Epithelial cell of esophagus (primary cell): ENCODE measurements at places on chromosomes 3 and 15.

DNA sequence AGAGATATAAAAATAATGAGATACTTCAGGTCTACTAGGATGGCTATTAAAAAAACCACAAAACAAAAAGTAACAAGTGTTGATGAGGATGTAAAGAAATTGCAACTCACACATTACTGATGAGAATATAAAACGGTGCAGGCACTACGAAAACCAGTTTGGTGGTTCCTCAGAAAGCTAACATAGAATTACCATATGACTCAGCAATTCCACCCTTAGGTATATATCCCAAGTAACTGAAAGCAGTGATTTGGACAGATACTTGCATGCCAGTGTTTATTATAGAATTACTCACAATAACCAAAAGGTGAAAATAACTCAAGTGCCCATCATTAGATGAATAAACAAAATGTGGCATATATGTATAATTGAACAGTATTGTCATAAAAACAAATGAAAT lies 87.5 kb upstream of the MELTF start:
- DNase-seq, result peak; percentile 87

- DNase-seq, result peak; percentile 60
Measured at GRCh38 chr3:52645549-52645948, 40.2 kb downstream of the PBRM1 start.

DNA sequence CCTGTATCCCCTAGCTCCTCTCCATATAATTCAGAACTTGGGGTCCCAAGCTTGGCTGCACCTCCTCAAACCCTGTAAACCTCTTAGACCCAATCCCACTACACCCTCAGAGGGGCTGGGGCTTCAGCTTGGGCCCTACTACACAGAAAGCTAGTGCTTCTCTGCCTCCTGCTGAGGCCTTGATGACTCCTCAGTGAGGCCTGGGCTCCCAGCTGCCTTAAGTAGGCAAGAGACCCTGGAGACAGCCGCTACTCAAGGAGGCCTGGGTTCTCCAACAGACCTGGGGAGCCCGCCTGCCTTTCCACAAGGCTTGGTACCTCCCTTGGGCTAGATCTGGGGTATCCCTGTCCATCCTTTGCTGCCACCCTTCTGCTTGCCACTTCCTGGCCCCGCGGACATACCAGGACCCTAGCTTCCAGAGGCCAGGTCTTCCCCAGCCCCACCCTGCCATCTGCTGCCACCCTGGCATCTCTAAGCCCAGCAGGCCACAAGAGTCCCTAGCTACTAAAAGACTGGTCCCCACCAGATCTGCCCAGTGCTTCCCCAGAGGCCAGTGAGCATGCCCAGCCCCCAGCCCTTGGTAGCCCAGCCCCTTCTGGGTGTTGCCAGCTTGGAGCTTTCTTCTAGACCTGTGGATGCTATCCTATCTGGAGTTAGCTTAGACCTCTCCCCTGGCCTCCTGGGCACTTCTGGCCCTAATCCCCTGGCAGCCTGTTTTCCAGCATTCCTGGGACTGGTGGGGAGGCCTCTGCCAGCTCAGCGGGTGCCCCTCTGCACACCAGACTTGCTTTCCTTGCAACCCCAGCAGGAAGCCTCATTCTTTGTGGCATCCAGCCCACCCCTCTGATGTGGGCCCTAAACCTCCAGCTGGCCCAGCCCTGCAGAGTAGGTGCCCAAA lies 13.7 kb downstream of the C15orf39 start:
- DNase-seq, result no peak

DNA sequence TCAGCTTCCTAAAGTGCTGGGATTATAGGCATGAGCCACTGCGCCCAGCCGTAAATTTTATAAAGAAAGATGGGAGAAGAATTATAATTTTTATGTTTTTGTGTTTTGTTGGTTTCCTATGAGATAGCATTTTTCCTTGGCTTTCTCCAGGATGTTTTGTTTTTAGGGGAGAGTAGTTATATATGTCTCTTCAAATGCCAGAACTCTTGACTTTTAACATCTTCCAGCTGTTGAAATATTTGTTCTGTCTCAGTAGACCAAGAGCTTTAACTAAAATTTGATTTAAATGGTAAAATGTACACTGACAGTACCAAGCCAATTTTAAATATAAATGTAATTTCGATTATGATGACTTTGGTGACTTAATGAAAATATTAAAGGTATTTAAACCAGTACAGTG lies 96.8 kb downstream of the DHX36 start:
- DNase-seq, result no peak

GRCh38 chr3:147387885-147388699 lies 18.3 kb downstream of the ZIC4 start:
- no peak for DNase-seq

- no peak for DNase-seq
Measured at GRCh38 chr3:139264375-139264774, 79.4 kb upstream of the MRPS22 start.

GRCh38 chr15:94793641-94794040 lies 562.3 kb downstream of the MCTP2 start:
- DNase-seq, result peak; percentile 82

GRCh38 chr15:90362936-90363212 lies 10.8 kb downstream of the ZNF774 start:
- peak; percentile 72 for DNase-seq

GRCh38 chr3:34568766-34569165 lies 770.3 kb downstream of the PDCD6IP start:
- DNase-seq, result no peak

DNA sequence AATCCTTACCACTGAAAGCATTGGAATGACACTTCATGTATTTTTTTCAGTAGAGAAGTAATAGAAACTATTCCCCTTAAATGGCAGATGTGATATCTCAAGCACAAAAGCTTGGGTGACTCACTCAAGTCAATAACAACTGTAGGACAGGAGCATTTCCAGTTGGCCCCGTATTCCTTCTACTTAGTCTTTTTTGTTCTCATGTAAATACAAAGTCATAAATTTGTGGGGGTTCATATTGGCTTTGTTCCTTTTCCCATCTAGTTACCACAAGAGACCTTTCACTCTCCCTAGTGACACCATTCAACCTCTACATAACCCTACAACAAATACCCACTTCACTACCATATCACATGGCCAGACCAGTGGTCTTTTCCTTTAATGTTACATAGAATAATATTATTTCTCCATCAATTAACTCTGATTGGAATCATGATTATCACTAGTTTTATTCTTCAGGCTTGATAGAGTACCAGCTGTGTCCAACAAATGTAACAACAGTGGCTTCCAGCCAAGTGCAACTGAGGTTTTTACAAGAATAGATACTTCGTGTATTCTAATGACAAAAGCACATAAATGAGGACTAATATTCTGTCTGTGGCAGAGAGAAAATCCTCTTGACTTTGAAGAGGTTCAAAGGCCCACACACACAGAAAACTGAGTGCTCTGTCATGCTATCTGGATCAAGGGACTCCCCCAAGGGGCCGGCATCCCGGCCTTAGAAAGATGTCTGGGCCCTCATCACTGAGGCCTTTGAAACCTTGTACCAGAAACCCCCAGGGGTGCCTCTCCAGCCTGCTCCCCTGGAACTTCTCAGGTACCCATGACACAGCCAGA lies 94.0 kb upstream of the THBS1 start:
- peak; percentile 17 for DNase-seq

DNA sequence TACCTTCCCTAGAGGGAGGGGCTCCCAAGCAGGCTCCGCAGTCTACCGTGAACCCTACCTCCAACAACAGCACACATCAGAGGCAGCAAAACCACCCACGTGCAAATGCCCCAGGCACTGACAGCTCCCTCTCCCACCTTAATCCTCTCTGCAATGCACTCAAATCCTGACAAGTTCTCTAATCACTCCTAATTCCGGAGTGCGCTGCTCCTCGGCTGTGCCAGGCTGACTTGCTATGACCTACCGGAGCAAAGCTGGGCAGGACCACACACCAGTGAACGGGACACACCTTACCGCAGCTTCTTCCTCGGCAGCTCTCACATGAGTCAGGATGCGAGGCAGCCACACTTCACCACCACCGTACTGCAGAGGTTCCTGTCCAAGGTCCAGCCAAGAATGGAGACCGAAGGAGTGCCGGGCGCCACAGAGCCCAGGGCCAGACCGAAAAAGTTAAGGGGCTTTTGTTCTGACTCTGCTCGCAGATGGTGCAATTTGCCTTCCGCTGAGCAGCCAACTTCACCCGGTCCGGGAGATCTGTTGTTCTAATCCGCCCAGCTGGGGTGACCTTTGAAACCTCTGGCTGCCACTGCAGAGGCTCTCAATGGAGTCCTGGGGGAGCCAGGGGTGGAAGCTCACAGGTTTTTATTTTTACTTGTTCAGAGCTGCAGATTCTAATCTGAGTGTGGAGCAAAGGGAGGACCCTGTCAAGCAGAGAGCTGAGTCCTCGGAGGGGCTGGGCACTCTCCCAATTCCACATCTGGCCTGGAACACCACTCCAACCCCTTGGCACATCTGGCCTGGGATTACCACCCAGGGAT lies 84.4 kb downstream of the MYLK start:
- peak; percentile 97 for DNase-seq

- no peak for DNase-seq
Measured at GRCh38 chr15:61057376-61057775, 171.7 kb downstream of the RORA start.

- peak; percentile 82 for DNase-seq
Measured at GRCh38 chr3:5016211-5017161, 37.2 kb downstream of the BHLHE40 start.

- DNase-seq, result peak; percentile 51
Measured at GRCh38 chr15:90001683-90002427, 731 bp downstream of the ZNF710 start.

DNA sequence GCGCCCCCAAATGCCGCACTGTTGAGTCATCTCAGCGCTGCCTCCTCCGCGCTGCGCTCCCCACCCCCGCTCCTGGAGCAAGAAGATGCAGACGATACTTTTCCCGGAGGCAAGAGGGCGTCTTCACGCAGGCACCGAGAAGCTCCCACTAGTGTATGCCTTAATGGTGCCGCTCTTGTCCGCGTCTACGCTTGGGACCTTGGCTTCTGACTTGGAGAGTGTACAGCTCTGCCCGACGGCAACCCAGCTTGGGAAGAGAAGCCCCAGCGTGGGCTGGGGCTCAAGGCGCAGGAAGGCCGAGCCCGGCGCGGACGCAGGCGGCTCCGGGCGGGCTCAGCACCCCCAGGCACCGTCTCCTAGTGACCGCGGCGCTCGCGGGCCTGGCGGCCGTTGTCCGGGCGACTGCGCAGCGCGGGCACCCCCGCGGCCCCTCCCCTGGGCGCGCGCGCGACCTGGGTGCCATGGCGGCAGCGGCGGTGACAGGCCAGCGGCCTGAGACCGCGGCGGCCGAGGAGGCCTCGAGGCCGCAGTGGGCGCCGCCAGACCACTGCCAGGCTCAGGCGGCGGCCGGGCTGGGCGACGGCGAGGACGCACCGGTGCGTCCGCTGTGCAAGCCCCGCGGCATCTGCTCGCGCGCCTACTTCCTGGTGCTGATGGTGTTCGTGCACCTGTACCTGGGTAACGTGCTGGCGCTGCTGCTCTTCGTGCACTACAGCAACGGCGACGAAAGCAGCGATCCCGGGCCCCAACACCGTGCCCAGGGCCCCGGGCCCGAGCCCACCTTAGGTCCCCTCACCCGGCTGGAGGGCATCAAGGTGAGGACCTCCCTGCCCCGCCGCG lies at the start of gene P4HTM:
TSS of gene P4HTM (plus strand) at position 446 of the 840 bp plus-strand sequence. CDS start at position 462, 16 bp downstream.
- peak; percentile 75 for DNase-seq

GRCh38 chr3:30289324-30289723 lies 317.1 kb upstream of the TGFBR2 start:
- DNase-seq, result peak; percentile 44

GRCh38 chr3:77247061-77247460 lies 207.2 kb downstream of the ROBO2 start:
- DNase-seq, result no peak

DNA sequence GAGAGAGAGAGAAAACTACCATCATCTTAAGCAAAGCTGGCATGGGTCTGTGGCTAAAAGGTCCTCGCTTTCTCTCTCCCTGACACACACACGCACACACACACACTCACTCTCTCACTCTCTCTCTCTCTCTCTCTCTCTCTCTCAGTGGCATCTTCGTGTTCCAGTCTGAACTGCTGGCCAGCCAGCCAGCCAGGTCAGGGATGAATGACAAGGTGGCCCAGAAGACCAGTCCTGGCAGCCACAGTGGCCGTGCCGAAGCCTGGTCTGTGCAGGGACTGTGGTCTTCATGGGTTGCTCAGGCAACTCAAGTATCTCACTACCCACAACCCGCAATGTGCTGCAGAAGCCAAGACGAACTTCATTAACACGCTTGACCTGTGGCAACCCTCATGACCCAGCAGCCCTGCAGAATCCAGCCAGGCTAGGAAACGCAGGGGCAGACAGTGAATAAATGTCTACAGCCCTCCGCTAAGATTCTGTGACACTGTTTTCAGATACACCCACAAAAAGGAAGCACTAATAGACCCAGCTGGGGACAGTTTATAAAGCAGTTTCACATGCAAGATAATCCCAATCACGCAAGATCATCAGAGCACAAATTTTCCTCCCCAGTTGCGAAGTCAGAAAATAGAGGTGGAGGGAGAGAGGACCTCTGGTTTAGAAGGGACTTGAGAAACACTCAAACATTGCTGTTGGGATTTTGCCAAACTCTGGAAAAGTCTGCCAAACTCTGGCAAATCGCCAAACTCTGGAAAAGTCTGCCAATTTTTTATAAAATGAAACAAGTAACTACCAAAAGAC lies 66.4 kb downstream of the XXYLT1 start:
- no peak for DNase-seq

GRCh38 chr3:150385296-150386242 lies 22.5 kb upstream of the TSC22D2 start:
- DNase-seq, result no peak

DNA sequence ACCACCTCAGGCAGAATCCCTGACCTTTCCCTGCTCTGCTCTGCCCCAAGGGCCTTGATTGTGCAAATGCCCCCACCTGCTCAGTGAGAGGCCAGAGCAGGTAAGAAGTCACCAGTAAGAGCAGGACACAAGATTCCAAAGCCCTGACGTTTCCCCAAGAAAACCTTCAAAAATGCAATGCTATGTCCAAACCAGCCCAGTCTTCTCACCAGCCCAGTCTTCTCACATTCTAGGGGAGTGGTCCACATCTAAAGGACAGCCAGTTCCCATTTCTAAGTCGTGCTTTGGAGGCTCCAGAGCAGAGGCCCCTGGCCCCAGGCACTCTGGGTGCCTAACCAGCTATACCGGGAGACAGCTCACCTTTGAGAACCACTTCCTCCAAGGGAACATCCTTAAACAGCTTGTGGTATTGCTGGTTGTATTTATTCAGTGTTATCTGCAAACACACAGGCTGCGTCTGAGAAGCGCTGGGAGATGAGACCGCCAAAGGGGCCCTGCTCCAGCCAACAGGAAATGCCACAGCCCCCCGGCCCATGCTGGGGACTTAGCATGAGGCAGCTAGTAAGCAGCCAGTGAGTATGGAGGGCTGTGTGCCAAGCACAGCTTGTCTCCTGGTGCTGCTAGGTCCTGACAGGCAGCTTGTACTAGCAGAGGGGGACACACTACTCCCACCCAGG lies 29.3 kb downstream of the GRAMD2A start:
- peak; percentile 85 for DNase-seq

- DNase-seq, result peak; percentile 91
Measured at GRCh38 chr3:23804441-23805209, 1.1 kb upstream of the UBE2E1 start.

DNA sequence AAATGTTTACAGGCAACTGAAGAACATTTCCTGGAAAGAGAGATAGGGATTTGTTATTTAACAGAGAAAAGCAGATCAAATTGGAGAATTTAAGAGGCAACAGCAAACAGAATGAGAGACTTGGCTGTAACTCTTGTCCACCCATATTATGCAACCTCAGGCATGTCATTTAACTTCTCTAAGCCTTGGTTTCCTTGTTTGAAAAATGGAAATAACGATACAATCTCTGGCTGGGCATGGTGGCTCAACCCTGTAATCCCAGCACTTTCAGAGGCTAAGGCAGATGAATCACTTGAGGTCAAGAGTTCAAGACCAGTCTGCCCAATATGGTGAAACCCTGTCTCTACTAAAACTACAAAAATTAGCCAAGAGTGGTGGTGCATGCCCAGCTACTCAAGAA lies 23.7 kb downstream of the ARRDC4 start:
- no peak for DNase-seq

GRCh38 chr15:64622410-64623260 lies 152.8 kb downstream of the RBPMS2 start:
- DNase-seq, result no peak
